ENCODE measurements at places on chromosomes 3 and 15.

GRCh38 chr3:56308471-56308870 is 159.8 kb downstream of the ERC2 start:
- DNase-seq: no peak

GRCh38 chr3:153652076-153652475 is 469.1 kb upstream of the ARHGEF26 start:
- DNase-seq: no peak

GRCh38 chr3:182241196-182241765 is 529.6 kb downstream of the SOX2 start:
- no peak for DNase-seq

- no peak for DNase-seq
Observed at GRCh38 chr3:182970811-182971418, 9.4 kb downstream of the DCUN1D1 start.

DNA sequence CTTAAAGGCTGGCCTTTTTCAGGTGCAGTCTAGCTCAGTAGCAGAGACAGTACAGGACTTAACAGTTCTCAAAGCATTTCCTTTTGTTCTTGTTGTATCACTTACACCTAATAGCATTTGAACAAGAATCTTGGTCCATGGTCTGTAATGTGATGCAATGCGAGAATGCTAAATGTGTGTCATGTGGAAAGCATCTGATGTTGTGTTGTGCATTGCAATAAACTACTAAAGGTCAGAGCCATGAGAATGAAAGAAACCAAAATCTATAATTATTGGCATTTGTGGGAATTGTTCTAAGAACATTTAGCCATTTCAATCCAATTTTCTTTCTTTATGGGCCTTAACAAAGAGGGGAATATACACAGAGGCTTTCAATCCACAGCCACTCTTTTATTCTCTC is 324.5 kb upstream of the ROBO2 start:
- DNase-seq: no peak

DNA sequence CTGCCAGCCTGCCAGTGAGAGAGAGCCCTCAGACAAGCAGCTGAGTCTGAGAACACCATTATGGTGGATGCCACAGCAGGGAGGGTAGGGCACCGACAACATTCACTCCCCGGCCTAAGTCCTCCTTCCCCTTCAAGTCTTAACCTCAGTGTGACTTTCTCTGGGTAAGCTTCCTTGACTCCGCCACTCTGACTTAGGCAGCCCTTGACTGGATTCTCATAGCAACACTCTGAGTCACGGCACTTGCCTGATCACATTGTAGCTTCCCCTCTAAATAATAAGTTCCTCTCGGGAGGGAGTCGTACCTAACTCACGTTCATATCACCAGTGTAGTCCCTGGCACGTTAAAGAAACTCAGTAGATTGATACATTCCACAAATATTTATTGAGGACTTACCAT is 180.5 kb downstream of the FOXB1 start:
- DNase-seq: no peak

DNA sequence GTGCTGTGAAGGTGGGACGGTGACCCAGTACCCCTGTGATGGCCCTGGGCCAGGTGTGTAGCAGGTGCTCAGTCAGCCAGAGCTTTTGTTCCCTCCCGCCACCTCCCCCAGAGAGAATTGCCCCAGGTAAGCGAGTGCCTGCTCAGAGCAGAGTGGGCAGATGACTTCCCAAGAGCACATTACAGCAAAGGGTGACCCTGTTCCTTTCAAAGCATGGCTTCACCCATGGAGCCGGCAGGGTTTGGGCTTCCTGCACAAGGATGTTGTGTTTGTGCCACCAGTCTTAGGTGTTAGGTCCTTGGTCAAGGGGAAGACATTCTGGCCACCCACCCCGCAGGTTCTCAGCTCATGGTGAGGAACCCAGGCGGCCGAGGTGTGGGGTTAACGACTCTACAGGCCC is 30.7 kb downstream of the SLC6A6 start:
- no peak for DNase-seq

- peak; percentile 16 for DNase-seq
Observed at GRCh38 chr3:9779721-9780457, 10.1 kb upstream of the CAMK1 start.

DNA sequence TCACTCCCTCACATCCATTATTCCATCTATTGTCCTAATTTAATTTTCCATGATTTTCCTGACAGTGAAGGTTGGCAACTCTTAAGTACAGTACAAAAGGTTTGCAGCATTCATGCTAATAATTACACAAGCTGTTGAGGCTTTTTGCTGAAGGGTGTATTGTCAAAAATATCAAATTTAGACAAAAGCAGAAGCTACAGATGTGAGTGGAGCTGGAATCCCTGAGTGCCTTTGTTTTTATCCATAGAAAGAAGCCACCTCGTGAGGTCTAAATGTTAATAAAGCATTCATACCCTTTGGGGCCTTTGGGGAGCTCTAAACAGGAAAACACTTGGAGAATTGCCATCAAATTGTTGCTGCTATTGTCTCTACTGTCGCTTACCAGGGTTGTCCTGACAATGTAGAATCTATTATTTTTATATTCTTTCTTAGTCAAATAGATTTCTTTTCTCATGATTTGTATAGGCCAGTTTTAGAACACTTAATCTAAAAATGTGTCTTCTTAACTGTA is 185.8 kb upstream of the ROBO1 start:
- no peak for DNase-seq

DNA sequence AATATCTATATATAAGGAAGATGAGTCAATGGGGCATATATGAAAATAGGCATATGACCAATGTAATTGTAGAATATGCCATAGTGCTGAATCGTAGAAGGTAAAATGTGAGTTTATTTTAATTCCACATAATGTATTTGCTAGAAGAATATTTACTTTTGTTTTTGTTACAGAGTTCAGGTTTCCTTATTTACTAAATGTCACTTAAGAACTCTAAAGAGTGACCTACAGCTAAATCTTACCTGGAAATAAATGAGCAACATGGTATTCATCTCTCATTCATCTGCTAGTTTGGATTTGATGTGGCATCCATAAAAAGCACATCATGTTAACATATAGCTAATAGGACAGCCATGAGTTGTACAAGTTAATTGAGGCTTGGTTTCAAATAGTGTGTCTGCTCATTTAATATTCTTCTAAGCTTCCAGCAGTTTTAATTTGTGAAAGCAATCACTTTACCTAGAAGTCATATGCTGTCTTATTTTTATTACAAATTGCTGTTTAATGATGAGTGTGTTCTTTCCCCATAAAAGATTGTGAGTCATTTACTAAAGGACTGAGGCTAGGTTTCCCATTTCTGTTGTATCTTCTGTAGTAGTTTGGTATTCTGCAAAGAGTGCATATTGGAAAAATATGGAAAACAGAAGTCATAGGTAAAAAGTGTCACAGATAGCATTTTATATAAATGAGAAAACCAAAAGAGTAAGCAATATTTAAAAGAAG is 222.1 kb upstream of the POU1F1 start:
- DNase-seq: no peak

DNA sequence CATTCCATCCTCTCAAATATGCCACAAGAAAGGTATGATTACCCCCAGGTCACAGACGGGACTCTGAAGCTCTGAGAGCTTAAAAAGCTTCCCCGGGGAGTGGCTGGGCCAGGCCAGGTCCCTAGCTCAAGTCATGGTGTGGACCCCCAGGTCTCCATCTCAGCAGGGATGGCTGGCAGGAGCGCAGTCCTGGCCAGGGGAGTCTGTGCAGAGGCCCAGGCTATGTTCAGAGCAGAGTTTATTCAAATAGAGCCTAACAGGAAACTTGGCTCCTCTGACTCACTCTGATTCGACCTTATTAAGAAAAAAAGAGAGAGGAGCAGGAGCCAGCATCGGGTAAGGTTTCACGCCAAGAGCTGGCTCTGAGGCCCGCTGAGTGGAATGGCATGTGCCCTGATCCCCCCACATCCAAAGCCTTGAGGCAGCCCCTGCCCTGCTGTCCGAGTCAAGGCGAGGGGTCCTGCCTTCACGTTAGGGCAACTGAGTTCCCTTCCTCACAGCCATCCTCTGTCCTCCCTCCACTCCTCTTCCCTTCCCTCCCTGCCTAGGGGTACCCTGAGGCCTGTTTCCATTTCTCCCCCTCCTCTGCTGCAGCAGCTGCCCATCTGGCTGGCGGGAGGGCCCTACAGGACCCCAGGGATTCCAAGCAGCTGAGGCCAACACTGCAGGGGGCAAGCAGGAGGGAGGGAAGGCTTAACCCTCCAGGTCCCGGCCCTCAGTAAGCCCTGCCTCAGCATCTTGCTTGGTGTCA is 1.9 kb upstream of the LOXL1 start:
- DNase-seq: no peak

GRCh38 chr3:54427501-54427900 is 305.1 kb downstream of the CACNA2D3 start:
- no peak for DNase-seq

GRCh38 chr3:111720681-111721380 is 125.7 kb upstream of the ZBED2 start:
- no peak for DNase-seq

GRCh38 chr15:55552926-55553325 is 35.2 kb downstream of the PYGO1 start:
- DNase-seq: no peak

DNA sequence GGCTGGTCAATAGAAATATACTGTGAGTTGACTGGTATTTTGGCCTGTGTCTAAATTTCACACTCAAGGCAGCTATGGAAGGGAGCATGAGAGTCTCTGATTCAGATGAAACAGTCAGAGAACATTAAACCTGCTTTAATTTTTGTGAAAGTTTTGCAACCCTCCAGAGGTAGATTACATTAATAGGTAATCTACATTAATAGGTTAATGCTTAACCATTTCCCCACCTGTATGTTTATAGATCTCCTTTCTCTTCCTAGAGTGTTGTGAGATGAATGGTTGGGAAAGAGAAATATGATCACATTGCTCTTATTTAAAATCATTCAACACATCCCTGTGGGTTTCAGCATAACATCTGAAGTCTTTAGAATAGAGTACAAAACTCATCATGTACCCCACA is 586.9 kb upstream of the DPPA4 start:
- DNase-seq: no peak
